ENCODE measurements at places on chromosomes 16 and 17.

DNA sequence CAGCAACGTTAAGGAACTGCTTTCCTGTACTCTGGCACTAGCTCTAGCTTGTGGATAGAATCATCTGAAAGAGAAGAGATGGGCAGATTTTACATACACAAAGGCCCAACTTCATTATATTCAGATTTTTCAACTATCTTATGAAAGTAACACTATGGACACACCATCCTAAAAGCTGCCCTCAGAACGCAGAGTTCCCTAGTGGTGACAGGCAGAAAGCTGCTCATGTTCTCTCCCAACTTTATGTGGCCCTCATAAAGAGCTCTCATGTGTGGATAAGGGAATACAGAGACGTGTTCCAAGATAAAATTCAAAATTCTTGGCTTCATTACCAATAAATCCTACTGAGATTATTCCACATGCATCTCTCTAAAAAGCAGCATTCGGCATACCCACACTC lies 1.5 kb downstream of the CFAP20 start:
- H3K27ac ChIP-seq, result no peak overlapping the region
- no peaks in the 10 kb centered on the region for H3K27me3 ChIP-seq
- no peaks in the 10 kb centered on the region for H3K36me3 ChIP-seq
- peaks cover 19% of the 10 kb centered on the region for H3K4me1 ChIP-seq

GRCh38 chr16:54939029-54939346 lies 8.3 kb downstream of the IRX5 start:
- no peak overlapping the region for H3K4me3 ChIP-seq
- peaks cover 48% of the 10 kb centered on the region for H3K27me3 ChIP-seq
- H3K27ac ChIP-seq, result no peak overlapping the region
- H3K36me3 ChIP-seq, result no peaks in the 10 kb centered on the region

DNA sequence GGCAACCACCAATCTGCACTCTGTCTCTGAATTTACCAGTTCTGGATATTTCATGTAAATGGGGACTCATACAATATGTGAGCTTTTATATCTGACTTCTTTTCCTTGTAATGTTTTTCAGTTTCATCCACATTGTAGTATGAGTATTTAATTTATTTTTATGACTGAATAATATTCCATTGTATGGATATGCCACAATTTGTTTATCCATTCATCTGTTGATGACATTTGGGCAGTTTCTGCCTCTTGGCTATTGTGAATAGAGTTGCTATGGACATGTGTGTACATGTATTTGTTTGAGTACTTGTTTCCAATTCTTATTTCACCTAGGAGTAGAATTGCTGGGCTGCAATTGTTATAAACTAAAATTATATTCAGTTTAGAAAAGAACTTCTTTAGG lies 126.9 kb downstream of the MRTFB start:
- H3K27ac ChIP-seq, result no peak overlapping the region
- H3K4me3 ChIP-seq, result no peak overlapping the region
- H3K36me3 ChIP-seq, result no peaks in the 10 kb centered on the region
- no peaks in the 10 kb centered on the region for H3K4me1 ChIP-seq

GRCh38 chr17:41263212-41263611 lies 2.0 kb upstream of the KRTAP9-6 start:
- no peaks in the 10 kb centered on the region for H3K4me1 ChIP-seq
- H3K27ac ChIP-seq, result no peak overlapping the region
- H3K27me3 ChIP-seq, result no peaks in the 10 kb centered on the region
- H3K36me3 ChIP-seq, result no peaks in the 10 kb centered on the region
- H3K4me3 ChIP-seq, result no peak overlapping the region

GRCh38 chr16:9797306-9797705 lies 384.9 kb downstream of the GRIN2A start:
- H3K36me3 ChIP-seq, result no peaks in the 10 kb centered on the region
- H3K27me3 ChIP-seq, result no peaks in the 10 kb centered on the region
- no peaks in the 10 kb centered on the region for H3K4me1 ChIP-seq
- H3K27ac ChIP-seq, result no peak overlapping the region
- H3K4me3 ChIP-seq, result no peak overlapping the region

GRCh38 chr16:50677351-50677750 lies 3.8 kb downstream of the SNX20 start:
- H3K4me3 ChIP-seq, result no peak overlapping the region
- H3K27me3 ChIP-seq, result no peaks in the 10 kb centered on the region
- no peak overlapping the region for H3K27ac ChIP-seq
- no peak for DNase-seq
- H3K4me1 ChIP-seq, result no peaks in the 10 kb centered on the region

DNA sequence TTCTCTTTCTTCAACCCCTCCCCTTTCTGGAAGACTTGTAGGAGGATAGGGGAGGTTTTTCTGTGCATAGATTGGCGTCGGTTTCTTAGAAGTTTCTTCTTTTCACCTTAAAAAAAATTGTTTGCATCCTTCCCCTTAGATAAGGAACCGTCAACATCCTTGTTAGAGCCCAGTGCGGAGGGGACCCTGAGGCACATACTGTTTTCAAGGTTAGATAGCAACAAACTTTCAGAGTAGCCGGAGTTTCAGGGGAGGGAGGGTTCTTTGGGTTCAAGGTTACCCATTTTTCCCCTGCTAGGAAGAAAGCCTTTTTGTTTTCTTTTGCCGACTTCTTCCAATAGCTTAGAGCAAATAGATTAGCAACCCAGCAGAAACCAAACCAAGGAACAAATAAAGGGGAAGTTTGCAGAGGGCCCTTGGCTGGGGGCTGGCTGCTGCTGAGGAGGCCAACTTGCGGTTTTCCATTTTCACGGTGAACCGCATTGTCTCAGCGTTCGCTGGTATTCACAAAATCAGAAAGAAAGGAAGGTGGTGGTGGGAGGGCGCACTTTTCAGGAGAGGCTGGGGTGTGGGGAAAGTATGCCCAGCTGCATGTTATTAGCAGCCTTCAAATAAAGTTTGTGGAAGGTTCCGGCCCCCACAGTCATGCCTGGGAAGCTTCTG lies 28.8 kb downstream of the MSI2 start:
- peaks cover 37% of the 10 kb centered on the region for H3K4me1 ChIP-seq
- H3K27me3 ChIP-seq, result no peaks in the 10 kb centered on the region
- no peak overlapping the region for H3K4me3 ChIP-seq
- H3K36me3 ChIP-seq, result no peaks in the 10 kb centered on the region
- H3K27ac ChIP-seq, result peak overlapping the region; percentile 74
- DNase-seq, result peak; percentile 58

- no peak overlapping the region for H3K27ac ChIP-seq
- no peaks in the 10 kb centered on the region for H3K27me3 ChIP-seq
- H3K4me1 ChIP-seq, result no peaks in the 10 kb centered on the region
- H3K4me3 ChIP-seq, result no peak overlapping the region
- peak; percentile 37 for DNase-seq
- peaks cover 62% of the 10 kb centered on the region for H3K36me3 ChIP-seq
Measured at GRCh38 chr16:70267516-70267915, 15.8 kb upstream of the EXOSC6 start.

DNA sequence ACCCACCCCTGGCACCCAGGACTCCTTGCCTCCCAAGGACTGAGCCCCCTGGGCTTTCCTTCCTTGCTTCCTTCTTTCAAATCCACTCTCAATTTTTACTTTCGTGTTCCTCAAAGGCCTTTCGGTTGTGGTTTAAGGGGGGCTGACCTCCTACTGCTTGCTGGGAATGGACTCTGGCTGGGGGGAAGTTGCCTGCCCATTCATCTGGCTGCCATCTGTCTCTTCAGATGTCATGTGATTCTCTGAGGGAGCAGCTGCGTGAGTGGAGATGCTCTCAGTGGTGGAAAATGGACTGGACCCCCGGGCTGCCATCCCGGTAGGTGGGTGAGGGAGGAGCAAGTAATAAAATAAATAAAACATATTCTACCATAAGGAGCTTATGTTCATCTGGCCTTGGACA lies 93.8 kb upstream of the RPRML start:
- DNase-seq, result no peak
- no peak overlapping the region for H3K4me3 ChIP-seq
- no peaks in the 10 kb centered on the region for H3K27me3 ChIP-seq
- no peaks in the 10 kb centered on the region for H3K4me1 ChIP-seq

GRCh38 chr17:2850991-2851390 lies 54.8 kb downstream of the RAP1GAP2 start:
- H3K4me3 ChIP-seq, result no peak overlapping the region
- peaks cover 7% of the 10 kb centered on the region for H3K27me3 ChIP-seq
- H3K36me3 ChIP-seq, result no peaks in the 10 kb centered on the region
- DNase-seq, result no peak
- H3K4me1 ChIP-seq, result no peaks in the 10 kb centered on the region

- peaks cover 54% of the 10 kb centered on the region for H3K36me3 ChIP-seq
- H3K27ac ChIP-seq, result no peak overlapping the region
- no peak overlapping the region for H3K4me3 ChIP-seq
- H3K27me3 ChIP-seq, result no peaks in the 10 kb centered on the region
- DNase-seq, result no peak
Measured at GRCh38 chr17:42127414-42127813, 4.8 kb downstream of the HSPB9 start.

DNA sequence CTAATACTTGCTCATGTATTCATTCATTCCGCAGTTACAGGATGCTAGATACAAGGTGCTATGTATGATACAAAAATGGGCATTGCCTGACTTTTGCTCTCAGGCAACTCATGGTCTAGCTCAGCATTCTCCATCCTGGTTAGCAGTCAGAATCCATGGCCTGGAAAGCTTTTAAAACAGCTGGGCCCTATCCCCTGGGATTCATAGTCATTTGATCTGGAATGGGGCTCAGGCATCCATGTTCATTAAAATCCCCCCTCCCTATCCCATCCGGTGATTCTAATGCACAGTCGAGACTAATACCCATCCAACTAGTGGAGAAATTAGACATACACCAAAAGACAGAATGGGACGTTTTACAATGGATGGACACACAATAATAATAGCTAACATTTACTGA lies 104.1 kb upstream of the TMEM132E start:
- no peaks in the 10 kb centered on the region for H3K36me3 ChIP-seq
- DNase-seq, result no peak
- H3K27me3 ChIP-seq, result no peaks in the 10 kb centered on the region
- no peak overlapping the region for H3K27ac ChIP-seq
- no peaks in the 10 kb centered on the region for H3K4me1 ChIP-seq

DNA sequence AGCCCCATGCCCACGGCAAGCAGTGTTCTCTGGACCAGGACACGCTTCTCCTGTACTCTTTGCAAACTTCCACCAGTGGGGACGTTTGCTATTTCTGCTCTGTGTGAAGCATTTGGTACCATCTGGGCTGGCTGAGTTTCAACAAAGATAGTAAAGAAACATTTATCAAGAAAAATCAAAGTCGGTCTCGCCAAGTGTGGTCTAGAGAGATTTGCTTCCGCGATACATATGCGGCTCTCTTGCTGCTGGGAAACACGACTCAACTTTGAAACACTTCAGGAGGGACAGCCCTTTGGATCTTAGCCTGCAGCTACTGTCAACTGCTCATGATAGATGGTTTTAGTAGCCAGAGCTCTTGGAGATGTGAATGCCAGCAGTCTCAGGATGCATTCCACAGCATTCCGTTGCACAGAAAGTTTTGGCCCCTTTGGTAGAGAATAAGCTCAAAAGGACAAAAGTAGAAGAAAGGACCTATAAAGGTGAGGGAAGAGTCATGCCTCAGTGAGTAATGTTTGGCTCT lies 168.2 kb upstream of the CACNG3 start:
- no peak overlapping the region for H3K27ac ChIP-seq
- no peak for DNase-seq
- H3K4me1 ChIP-seq, result no peaks in the 10 kb centered on the region
- no peak overlapping the region for H3K4me3 ChIP-seq
- no peaks in the 10 kb centered on the region for H3K27me3 ChIP-seq

DNA sequence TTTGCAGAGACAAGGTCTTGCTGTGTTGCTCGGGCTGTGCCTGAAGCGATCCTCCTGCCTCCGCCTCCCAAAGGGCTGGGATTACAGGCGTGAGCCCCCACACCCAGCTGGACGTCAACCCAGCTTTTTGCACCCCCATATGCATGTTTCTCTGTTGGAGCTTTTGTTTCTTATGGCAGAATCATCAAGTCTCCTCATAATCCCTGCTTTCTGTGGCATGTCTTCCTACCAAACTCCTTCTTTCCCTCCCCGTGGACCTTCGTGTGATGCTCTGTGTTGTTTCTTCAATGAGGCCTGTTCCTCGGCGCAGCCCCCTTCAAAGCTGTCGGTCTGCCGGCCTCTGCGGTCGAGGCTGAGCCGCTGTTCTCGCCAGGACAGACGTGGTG lies 71.6 kb downstream of the METRNL start:
- no peak for DNase-seq
- no peaks in the 10 kb centered on the region for H3K4me1 ChIP-seq
- H3K27me3 ChIP-seq, result no peaks in the 10 kb centered on the region
- no peaks in the 10 kb centered on the region for H3K36me3 ChIP-seq

DNA sequence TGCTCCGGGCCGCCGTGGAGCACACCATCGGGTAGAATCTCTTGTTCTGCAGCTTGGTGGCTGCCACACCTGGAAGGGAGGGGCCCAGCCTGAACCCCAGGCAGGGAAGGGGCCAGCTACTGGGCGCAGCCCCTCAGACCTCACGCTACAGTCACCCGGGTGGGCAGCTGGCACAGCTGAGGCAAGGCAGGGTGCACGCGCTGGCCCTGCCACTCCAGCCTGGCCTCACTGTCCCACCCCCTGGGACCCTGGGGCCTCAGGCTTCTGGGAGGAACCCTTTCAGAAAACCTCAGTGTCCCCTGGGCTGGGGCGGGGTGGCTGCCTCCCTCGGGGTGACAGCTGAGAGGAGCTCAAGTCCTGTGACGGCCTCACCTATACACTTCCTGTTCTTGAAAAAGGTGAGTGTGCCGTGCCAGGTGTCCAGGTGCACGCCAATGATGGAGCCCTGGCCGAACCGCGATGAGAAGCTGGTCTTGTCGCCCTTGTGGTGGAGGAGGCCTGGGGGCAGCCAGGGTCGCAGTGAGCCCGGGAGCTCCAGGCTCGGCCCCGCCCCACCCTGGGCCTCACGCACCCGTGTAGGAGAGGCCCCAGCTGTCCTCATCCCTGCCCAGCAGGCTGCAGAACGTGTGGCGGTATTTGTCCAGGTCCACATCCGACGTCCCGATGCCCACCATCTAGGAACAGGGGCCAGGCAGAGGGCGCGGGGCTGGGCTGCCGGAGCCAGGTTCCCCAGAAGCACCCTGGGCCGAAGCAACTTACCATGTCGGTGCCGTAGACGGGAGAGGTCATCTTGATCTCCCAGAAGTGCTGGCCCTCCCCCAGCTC lies 4.7 kb upstream of the MRPS34 start:
- peaks cover 9% of the 10 kb centered on the region for H3K36me3 ChIP-seq
- H3K27ac ChIP-seq, result no peak overlapping the region
- DNase-seq, result no peak

DNA sequence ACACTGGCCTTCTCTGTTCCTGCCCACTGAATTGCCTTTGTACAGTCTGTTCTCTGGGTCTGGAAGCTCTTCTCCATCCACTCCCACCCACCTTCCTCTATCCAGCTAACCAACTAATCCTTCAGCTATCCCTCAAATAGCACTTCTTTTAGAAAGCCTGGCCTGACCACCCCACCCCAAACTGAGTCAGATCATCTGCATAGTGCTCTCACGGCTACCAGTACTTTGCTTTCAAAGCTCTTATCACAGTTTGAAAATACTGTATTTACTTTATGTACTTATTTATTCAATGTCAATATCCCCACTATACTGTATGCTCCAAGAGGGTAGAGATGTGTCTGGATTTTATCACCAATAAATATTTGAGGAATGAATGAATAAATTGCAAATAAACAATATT lies 4.5 kb upstream of the CLDN7 start:
- no peak overlapping the region for H3K27ac ChIP-seq
- DNase-seq, result no peak
- no peaks in the 10 kb centered on the region for H3K36me3 ChIP-seq
- H3K4me3 ChIP-seq, result no peak overlapping the region
- no peaks in the 10 kb centered on the region for H3K27me3 ChIP-seq

- H3K27me3 ChIP-seq, result no peaks in the 10 kb centered on the region
- H3K27ac ChIP-seq, result peak overlapping the region; percentile 54
- no peaks in the 10 kb centered on the region for H3K4me1 ChIP-seq
- H3K36me3 ChIP-seq, result no peaks in the 10 kb centered on the region
- DNase-seq, result no peak
Measured at GRCh38 chr16:22370038-22370820, 4.2 kb downstream of the CDR2 start.
